ENCODE measurements at places on chromosomes 5 and 9. TPM values are rescaled to one million over a fixed set of nuclear protein-coding genes. Genes with fewer than 3 reads are reported as not detected.

Gene SYK
- 24.3 TPM for total RNA-seq

Gene DNM1
- total RNA-seq: 21.6 TPM

Gene CATSPER3
- total RNA-seq: not detected

Gene TCF7
- not detected for total RNA-seq

Gene RNF224
- total RNA-seq: not detected

Gene IRX2
- total RNA-seq: 63.8 TPM

Gene PDGFRB
- 65.5 TPM for total RNA-seq

Measured in stomach (tissue), 19 donors.